ENCODE measurements at places on chromosomes 6 and 20. TPM values are rescaled to one million over a fixed set of nuclear protein-coding genes. Genes with fewer than 3 reads are reported as not detected.

GRCh38 chr6:25889877-25890853 lies 16.1 kb upstream of the SLC17A3 start:
- peak; percentile 73 for DNase-seq
- no peaks in the 10 kb centered on the region for H3K4me1 ChIP-seq
- no peak overlapping the region for H3K4me3 ChIP-seq

DNA sequence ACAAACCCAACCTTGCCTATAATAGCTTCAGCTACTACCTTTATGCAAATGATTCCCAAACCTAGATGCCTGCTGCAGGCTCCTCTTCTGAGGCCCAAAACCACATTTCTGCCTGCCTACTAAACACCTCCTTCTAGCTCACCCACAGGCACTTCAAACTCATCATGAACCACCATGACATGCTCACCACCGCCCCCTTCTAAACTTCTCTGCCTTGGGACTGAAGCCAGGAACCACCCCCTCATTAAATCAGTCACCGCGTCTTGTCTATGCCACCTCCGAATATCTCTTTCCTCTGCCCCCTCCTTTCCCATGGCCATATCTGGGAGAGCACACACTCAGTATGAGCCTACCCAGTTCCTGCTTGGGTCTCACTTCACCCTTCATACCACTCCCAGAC lies 101.2 kb downstream of the SNAP25 start:
- no peak for DNase-seq
- no peaks in the 10 kb centered on the region for H3K27me3 ChIP-seq
- H3K4me3 ChIP-seq = no peak overlapping the region
- H3K27ac ChIP-seq = no peak overlapping the region
- H3K36me3 ChIP-seq = no peaks in the 10 kb centered on the region

DNA sequence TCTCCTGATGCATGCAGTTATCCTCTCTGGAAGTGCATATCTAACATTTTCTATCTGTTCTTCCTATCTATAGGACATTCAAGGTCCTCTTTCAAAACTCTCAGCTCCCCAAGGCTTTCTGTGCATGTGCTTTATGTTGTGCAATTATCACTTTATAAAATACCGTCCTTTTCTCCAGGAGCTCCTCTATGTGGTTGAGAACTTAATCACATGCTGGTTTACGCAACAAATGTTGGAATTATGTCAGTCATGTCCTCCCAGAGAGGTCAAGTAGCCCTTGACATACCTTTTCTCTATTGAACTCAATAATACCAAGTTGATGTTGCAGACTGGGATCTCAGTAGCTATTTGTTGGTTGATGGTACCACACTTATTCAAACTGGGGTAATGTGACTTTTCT lies 388.4 kb downstream of the BTBD3 start:
- DNase-seq = no peak
- no peaks in the 10 kb centered on the region for H3K4me1 ChIP-seq
- no peaks in the 10 kb centered on the region for H3K27me3 ChIP-seq
- H3K4me3 ChIP-seq = no peak overlapping the region
- no peak overlapping the region for H3K27ac ChIP-seq

DNA sequence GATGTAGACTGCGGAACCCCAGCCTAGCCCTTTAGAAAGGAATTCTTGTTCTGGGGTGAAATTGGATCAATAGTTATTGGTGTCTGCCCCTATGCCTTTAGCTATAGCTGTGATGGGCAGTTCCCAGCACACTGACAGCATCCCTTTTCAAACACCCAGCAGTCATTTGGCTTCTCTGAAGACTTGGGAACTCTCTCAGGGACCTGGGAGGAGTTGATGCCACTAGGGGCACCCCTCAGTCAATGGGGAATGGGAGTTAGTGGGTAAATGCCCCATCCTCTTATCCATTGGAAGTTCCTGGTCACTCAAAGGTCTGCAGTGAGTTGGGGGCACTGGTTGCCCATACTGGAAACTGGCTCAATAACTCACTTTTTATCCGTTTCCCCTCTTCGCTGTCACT lies 31.6 kb upstream of the CSNK2A1 start:
- H3K36me3 ChIP-seq = no peaks in the 10 kb centered on the region
- H3K4me3 ChIP-seq = no peak overlapping the region
- H3K27ac ChIP-seq = peak overlapping the region; percentile 10
- peaks cover 3% of the 10 kb centered on the region for H3K27me3 ChIP-seq
- peaks cover 58% of the 10 kb centered on the region for H3K4me1 ChIP-seq

DNA sequence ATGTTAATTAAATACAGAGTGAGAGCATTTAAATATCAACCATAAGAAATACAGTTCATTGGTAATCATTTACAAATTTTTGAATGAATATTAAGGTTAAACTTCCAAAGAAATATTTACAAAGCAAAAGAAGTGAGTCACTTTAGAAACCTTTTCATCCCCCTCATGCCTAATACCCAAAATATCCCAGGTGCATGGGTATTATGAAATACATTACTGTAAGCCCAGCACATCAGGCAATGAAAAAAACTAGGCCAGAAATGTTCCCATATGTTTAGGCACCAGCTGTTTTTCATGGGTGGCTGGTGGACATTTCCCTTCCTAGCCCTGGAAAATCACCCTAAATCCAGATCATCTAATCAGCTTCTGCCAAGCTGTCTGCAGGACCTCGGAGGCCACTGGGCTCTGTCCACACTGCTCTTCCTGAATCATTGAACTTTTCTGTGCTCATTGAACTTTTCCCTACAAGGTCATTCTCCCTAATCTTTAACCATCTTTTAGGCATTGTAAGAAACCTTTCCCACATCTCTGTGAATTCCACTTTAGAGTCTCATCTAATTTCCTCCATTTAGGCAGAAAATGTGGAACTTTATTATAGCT lies 145.3 kb upstream of the STXBP5 start:
- H3K4me3 ChIP-seq = no peak overlapping the region
- no peak for DNase-seq
- H3K27me3 ChIP-seq = no peaks in the 10 kb centered on the region
- H3K4me1 ChIP-seq = no peaks in the 10 kb centered on the region
- H3K27ac ChIP-seq = no peak overlapping the region
- no peaks in the 10 kb centered on the region for H3K36me3 ChIP-seq

Gene TRMT11
- total RNA-seq = 11.3 TPM

Gene TM9SF4
- 48.2 TPM for total RNA-seq

Gene FRS3
- 4.4 TPM for total RNA-seq

Gene PKHD1
- not detected for total RNA-seq

Gene MYT1
- total RNA-seq = not detected
